ENCODE measurements at places on chromosomes 1 and 21.

GRCh38 chr1:159746666-159747065 is 32.3 kb upstream of the CRP start:
- no peak for DNase-seq

GRCh38 chr1:197948926-197949899 is 32.0 kb downstream of the LHX9 start:
- DNase-seq, result no peak

GRCh38 chr1:230126529-230127104 is 59.6 kb downstream of the GALNT2 start:
- DNase-seq, result no peak

DNA sequence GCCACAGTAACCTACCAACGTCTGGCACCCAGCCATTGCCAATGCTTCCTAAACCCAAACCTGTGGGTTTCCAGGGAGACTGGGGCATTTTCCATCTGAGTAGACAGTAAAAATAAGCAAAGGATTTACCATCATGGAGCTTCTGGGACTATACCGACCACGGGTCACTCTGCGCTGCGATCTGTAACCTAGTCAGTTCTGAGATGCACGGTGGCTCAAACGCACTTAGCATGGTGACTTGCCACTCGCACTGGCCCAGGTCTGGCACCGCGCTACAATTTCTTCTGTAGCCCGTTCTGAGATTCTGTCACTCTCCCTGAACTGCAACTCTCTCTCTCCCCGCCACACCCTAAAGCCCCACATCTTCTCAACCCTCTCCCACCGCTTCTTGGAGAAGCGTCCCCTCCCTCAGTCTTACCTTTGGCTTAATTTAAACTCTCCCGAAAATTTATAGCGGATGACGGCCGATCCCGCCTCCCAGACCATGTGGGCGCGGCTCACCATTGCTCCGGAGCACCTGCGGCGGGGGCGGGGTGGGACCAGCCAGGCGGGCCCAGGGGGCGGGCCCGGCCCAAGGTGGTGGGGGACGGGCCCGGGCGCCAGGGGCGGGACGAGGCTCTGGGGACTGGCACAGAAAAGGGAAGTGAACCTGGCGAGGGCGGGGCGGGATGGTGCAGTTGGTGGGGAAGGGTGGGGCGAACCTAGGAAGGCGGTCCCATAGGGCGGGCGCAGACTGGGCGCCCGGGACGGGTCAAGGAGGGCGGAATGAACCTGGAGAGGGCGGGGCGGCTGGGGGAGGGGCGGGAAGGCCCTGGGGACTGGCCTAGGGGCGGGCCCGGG is 493 bp upstream of the MAP3K21 start:
- DNase-seq, result peak; percentile 78

- DNase-seq, result no peak
Observed at GRCh38 chr1:37858931-37859506, 373 bp downstream of the MTF1 start.

DNA sequence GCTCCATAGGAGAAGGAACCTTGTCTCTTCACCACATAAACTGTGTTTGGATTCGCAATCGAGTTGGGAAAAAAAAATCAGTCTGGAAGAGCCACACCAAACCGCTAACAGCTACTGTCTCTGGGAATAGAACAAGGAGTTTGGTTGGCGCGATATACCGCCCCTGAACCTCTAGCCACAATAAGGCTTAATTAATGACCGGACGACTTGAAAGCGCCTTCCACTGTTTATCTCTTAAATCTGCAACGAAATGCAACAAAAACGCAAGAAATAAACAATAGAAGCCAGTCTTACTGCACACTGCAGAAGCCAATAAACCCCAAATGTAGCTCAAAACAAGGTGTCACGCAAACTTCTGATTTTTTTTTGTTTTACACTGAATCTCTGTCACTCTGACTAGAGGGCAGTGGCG is 10.9 kb downstream of the BTBD19 start:
- DNase-seq, result no peak

- no peak for DNase-seq
Observed at GRCh38 chr1:205446828-205447227, 9.0 kb downstream of the BLACAT1 start.

- DNase-seq, result no peak
Observed at GRCh38 chr1:230127105-230128054, 60.3 kb downstream of the GALNT2 start.

- no peak for DNase-seq
Observed at GRCh38 chr1:182998482-182998881, 24.7 kb upstream of the LAMC1 start.

GRCh38 chr1:29416267-29417146 is 180.2 kb downstream of the PTPRU start:
- DNase-seq, result no peak

DNA sequence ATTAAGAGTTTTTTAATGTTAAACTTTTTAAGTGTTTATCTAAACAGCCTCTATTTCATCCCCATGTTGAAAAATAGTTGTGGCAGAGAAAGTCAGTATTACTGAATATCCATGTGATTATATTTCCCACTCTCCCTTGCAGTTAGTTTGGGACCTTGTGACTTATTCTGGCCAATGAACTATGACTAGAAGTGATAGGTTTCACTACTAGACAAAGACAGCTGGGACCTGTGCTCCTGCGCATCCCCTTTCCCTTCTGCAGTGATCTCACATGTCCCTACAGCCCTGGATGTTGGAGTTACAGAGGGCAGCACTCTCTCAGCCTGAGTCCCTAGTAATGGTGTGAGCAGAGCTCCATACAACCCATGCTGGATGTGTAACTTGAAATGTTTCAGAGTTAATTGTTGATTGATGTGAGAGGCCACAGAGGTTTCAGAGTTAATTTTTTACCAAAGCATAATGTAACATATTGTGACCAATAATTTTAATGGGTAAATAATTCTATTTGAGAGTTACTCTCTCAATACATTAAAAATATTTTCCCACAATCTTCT is 18.7 kb upstream of the SAMD13 start:
- DNase-seq, result no peak

Measured in stimulated activated CD4-positive, alpha-beta T cell treated with anti-CD3 and anti-CD28 coated beads, Interleukin-4, amount 100 ng/mL, for 48 hours (primary cell).